Diencephalon (tissue), 1 donor: ENCODE measurements at places on chromosomes 3 and 15. TPM values are rescaled to one million over a fixed set of nuclear protein-coding genes. Genes with fewer than 3 reads are reported as not detected.

PLS1 gene
- total RNA-seq = 4.6 TPM

HCN4 gene
- 5.1 TPM for total RNA-seq

SLC22A14 gene
- total RNA-seq = 0.69 TPM

PCOLCE2 gene
- total RNA-seq = 13.6 TPM

CP gene
- 12.0 TPM for total RNA-seq

SLC38A3 gene
- 6.5 TPM for total RNA-seq

PODXL2 gene
- 192 TPM for total RNA-seq

TMC3 gene
- total RNA-seq = 0.23 TPM

C2CD4A gene
- total RNA-seq = under 0.01 TPM

LMOD3 gene
- total RNA-seq = 0.23 TPM
